Neural crest cell (in vitro differentiated cells): ENCODE measurements at places on chromosomes 2 and 18. TPM values are rescaled to one million over a fixed set of nuclear protein-coding genes. Genes with fewer than 3 reads are reported as not detected.

PAIP2B gene
- total RNA-seq, result 6.5 and 7.4 TPM in 2 replicates

GKN2 gene
- not detected in 2 replicates for total RNA-seq

TMEM169 gene
- 29.7 and 34.8 TPM in 2 replicates for total RNA-seq

EVX2 gene
- 0.43 and 0.44 TPM in 2 replicates for total RNA-seq

GREB1 gene
- 132 and 143 TPM in 2 replicates for total RNA-seq

SERPINB12 gene
- total RNA-seq, result not detected in 2 replicates

RAB6C gene
- total RNA-seq, result 0.16 TPM in 1 of 2 replicates, not detected in the other

IL36RN gene
- not detected in 2 replicates for total RNA-seq

DNA sequence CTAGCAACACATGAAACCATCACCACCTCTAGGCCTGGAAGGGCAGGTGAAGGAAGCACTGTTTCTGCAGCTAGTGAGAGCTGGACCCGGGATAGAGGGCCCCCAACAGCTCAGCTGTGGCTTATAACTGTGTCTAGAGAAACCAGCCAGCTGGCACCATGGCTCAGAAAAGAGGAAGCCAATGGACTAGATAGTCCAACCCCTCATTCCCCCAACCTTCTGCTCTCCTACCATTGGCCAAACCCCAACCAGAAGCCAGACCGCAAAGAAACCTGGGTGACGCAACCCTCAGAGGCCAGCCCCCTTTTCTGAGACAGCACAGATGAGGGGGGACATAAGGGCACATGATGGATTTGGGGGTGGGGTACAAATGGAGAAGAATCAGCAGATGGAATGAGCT is 24.3 kb downstream of the SMYD1 start:
- no peak overlapping the region for H3K27ac ChIP-seq
- no peaks in the 10 kb centered on the region for H3K27me3 ChIP-seq
- peaks cover 25% of the 10 kb centered on the region for H3K4me1 ChIP-seq

DNA sequence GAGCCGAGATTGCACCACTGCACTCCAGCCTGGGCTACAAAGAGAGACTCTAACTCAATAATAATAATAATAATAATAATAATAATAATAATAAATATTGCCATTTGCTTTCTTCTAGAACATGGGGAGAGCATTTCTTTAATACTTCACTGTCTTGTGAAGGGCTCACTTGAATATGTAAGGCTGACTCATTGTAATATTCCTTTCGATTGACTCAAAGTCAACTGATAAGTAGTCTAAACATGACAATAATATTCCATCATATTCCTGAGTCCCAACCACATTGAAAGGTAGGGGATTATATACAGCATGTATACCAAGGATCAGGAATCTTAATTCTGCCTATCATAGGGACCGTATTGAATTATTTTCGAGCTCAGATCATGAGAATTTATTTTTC is 949.2 kb downstream of the DSC3 start:
- H3K27ac ChIP-seq, result no peak overlapping the region
- H3K36me3 ChIP-seq, result no peaks in the 10 kb centered on the region
- no peaks in the 10 kb centered on the region for H3K27me3 ChIP-seq

- H3K36me3 ChIP-seq, result no peaks in the 10 kb centered on the region
- H3K4me3 ChIP-seq, result no peak overlapping the region
- peaks cover 19% of the 10 kb centered on the region for H3K4me1 ChIP-seq
- H3K27me3 ChIP-seq, result no peaks in the 10 kb centered on the region
- peak overlapping the region; percentile 43 for H3K27ac ChIP-seq
- no peak for DNase-seq
These were observed 210.1 kb downstream of the NDUFA10 start for GRCh38 chr2:239814861-239815601.

- H3K27ac ChIP-seq, result no peak overlapping the region
- no peak overlapping the region for H3K4me3 ChIP-seq
- H3K36me3 ChIP-seq, result no peaks in the 10 kb centered on the region
- DNase-seq, result no peak
- peaks cover 4% of the 10 kb centered on the region for H3K4me1 ChIP-seq
These were observed 54.5 kb downstream of the EPAS1 start for GRCh38 chr2:46351750-46352138.

DNA sequence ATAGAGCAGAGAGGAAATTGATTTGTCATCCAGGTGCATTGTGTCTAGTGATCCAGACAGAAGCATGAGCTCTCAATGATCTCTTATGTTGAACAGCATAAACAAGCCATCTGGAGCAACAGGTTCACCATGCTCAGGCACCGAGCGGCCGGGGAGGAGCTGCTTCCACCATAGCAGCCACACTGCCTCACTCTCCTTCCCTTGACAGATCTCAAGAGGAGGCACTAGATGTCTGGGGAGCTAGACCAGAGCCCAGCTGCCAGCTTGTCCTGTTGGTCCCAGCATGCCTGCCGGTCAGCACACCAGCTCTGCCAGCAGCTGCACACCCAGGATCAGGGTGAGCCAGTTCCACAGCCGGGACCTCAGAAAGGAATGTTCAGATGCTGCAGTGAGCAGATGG is 17.5 kb upstream of the LONRF2 start:
- H3K27me3 ChIP-seq, result peaks cover 14% of the 10 kb centered on the region
- H3K4me1 ChIP-seq, result no peaks in the 10 kb centered on the region
- H3K27ac ChIP-seq, result no peak overlapping the region
- DNase-seq, result no peak
- H3K36me3 ChIP-seq, result peaks cover 5% of the 10 kb centered on the region

DNA sequence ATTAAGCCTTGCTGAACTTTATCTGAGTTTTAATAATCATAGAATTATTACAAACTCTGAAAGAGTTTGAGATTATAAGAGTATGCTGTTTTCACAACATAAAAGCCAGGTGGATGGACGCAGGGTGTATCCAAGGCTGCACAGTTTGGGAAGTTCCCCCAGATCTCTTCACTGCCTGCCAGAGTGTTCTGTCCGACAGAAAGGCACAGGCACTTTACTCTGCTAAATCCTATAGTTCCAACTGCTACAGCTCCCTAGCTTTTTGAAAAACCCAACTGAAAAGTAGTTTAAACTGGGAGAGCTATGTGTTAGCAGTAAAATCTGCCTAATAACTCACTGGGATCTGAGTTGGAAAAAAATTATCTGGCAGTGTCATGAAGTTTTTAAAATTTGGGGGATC is 38.0 kb downstream of the MFSD6 start:
- no peaks in the 10 kb centered on the region for H3K27me3 ChIP-seq
- no peak for DNase-seq
- no peaks in the 10 kb centered on the region for H3K36me3 ChIP-seq
- H3K4me1 ChIP-seq, result no peaks in the 10 kb centered on the region
- H3K27ac ChIP-seq, result no peak overlapping the region

- H3K27ac ChIP-seq, result no peak overlapping the region
- H3K4me3 ChIP-seq, result no peak overlapping the region
- peaks cover 14% of the 10 kb centered on the region for H3K36me3 ChIP-seq
- DNase-seq, result no peak
These were observed 156.1 kb downstream of the TPGS2 start for GRCh38 chr18:36672437-36673344.

GRCh38 chr2:119671752-119672151 is 7.2 kb upstream of the TMEM177 start:
- H3K27me3 ChIP-seq, result peaks cover 2% of the 10 kb centered on the region
- H3K27ac ChIP-seq, result no peak overlapping the region
- no peaks in the 10 kb centered on the region for H3K4me1 ChIP-seq
- DNase-seq, result no peak
- no peaks in the 10 kb centered on the region for H3K36me3 ChIP-seq

- H3K4me1 ChIP-seq, result peaks cover 36% of the 10 kb centered on the region
- no peak overlapping the region for H3K27ac ChIP-seq
These were observed 14.5 kb downstream of the SDC1 start for GRCh38 chr2:20210462-20210861.

DNA sequence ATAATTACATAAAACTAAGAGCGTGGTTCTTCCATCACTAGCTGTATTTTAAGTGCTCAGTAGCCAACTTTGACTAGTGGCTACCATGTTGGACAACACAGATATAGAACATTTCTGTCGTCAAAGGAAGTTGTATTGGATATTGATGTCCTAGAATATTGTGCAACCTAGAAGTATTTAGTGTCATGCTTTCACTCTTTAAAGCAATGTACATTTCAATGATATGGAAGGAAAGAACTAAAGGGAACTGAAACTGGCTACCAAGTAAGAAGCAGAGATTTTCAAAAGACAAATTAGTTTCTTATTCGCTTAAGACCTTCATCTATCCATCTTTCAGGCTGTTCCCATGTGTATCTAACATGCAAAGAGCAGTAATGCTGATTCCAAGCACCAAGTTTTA is 85.4 kb upstream of the EML6 start:
- peaks cover 21% of the 10 kb centered on the region for H3K4me1 ChIP-seq
- no peaks in the 10 kb centered on the region for H3K27me3 ChIP-seq
- H3K27ac ChIP-seq, result no peak overlapping the region
- no peak for DNase-seq

DNA sequence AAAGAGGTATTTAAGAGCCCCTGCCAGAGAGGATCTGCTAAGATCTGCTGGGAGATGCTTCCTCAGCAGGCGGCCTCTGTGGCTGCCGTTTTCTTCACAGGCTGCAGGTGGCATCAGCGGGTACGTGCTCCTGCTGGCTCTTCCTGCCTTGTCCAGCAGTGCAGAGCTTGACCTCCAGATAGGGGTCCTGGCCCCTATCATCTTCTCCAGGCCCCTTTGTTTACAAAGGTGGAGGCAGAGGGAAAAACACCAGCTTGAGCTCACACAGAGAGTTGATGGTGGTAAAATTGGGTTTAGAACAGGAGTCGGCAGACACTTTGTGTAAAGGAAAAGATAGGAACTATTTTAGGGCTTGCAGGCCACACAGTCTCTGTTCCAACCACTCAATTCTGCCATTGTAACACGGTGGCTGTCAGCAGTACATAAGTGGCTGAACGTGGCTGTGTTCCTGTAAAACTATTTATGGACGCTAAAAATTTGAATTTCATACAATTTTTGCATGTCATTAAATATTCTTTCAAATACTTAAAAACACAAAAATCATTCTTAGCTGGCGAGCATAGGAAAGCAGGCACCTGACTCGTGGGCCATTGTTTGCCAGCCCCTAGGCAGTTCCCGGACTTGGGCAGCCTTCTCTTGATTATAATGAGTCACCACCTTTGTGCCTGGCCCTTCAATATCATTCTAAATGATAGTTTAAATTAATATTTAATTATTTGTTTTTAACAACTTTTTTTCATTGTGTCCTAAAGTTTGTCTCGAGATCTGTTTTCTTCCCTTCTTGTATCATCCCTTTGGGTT is 98.2 kb upstream of the B3GNT7 start:
- H3K4me1 ChIP-seq, result peaks cover 17% of the 10 kb centered on the region
- H3K27me3 ChIP-seq, result no peaks in the 10 kb centered on the region
- no peak overlapping the region for H3K4me3 ChIP-seq
- no peaks in the 10 kb centered on the region for H3K36me3 ChIP-seq
- DNase-seq, result peak; percentile 61
- no peak overlapping the region for H3K27ac ChIP-seq

DNA sequence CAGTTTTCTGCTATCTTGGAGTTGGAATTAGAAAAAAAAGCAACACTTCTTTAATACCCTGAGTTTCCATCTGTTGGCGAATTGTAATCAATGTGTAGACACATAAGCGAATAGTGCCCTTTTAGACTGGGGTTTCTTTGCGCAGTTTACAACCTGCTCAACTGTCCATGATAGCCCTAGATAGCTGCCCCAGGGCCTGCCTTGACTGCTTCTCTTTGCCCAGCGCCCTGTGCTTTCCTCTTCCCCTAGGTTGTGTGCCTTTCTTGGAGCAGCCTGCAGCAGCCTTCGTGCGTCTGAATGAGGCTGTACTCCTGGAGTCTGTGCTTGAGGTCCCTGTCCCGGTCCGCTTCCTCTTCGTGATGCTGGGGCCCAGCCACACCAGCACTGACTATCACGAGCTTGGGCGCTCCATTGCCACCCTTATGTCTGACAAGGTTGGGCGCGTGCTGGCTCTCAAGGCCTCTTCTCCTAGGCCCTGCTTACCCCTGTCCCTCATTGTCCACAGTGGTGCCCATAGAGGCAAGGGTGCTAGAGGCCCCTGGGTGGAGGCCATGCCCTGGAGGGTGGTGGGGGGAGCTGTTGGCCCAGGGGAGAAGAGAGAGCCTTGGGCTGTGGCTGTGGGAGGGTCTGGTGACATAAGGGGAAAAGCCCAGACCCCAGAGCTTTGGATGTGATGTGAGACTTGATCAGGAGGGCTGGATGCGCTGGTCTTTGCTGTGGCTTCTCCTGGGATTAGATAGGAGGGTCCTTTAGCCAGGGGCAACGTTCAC is 6.9 kb downstream of the SLC4A3 start:
- no peaks in the 10 kb centered on the region for H3K36me3 ChIP-seq
- peak overlapping the region; percentile 13 for H3K4me3 ChIP-seq
- no peak overlapping the region for H3K27ac ChIP-seq
- H3K27me3 ChIP-seq, result no peaks in the 10 kb centered on the region
- DNase-seq, result no peak
- H3K4me1 ChIP-seq, result no peaks in the 10 kb centered on the region

GRCh38 chr2:232142049-232142448 is 180.5 kb downstream of the DIS3L2 start:
- H3K4me1 ChIP-seq, result no peaks in the 10 kb centered on the region
- H3K27me3 ChIP-seq, result no peaks in the 10 kb centered on the region
- H3K27ac ChIP-seq, result no peak overlapping the region
- H3K36me3 ChIP-seq, result peaks cover 11% of the 10 kb centered on the region
- H3K4me3 ChIP-seq, result no peak overlapping the region

DNA sequence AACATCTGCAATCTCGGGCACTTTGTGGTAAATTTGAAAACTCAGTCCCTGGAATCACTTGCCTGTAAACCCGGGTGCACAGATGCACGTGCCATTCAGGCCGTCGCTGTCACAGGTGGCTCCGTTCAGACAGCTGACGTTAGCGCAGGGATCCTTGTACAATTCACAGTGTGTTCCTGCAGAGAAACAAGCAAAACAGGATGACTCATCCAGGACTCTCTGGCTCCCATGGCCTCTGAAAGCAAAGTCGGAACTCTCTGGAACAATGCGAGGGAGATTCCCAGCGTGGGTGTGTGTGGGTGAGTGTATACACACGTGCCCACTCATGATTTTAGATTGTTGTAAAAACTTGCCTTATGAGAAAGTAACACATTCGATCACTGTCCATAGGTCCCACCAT is 136.1 kb upstream of the PID1 start:
- peaks cover 7% of the 10 kb centered on the region for H3K4me1 ChIP-seq
- H3K4me3 ChIP-seq, result no peak overlapping the region

GRCh38 chr2:45132551-45132950 is 123.3 kb upstream of the SIX2 start:
- H3K27ac ChIP-seq, result no peak overlapping the region
- no peaks in the 10 kb centered on the region for H3K36me3 ChIP-seq
- no peak for DNase-seq
- no peaks in the 10 kb centered on the region for H3K27me3 ChIP-seq

GRCh38 chr2:35932276-35932963 is 423.2 kb upstream of the CRIM1 start:
- H3K27ac ChIP-seq, result no peak overlapping the region
- H3K36me3 ChIP-seq, result no peaks in the 10 kb centered on the region
- H3K4me1 ChIP-seq, result peaks cover 16% of the 10 kb centered on the region
- H3K4me3 ChIP-seq, result no peak overlapping the region
- H3K27me3 ChIP-seq, result no peaks in the 10 kb centered on the region

GRCh38 chr18:63150942-63151421 is 168.6 kb downstream of the BCL2 start:
- H3K4me3 ChIP-seq, result no peak overlapping the region
- no peaks in the 10 kb centered on the region for H3K36me3 ChIP-seq
- H3K4me1 ChIP-seq, result peaks cover 8% of the 10 kb centered on the region
- no peak for DNase-seq

- DNase-seq, result no peak
- H3K4me3 ChIP-seq, result peak overlapping the region; percentile 99
- peaks cover 41% of the 10 kb centered on the region for H3K4me1 ChIP-seq
These were observed 786 bp downstream of the TAF1B start for GRCh38 chr2:9844036-9844483.
